Sciatic nerve (tissue), 2 donors: ENCODE measurements at places on chromosomes 2 and 18.
A peak's percentile ranks its signal among the peaks of the same experiment; 100 is the strongest.

GRCh38 chr2:42658306-42658705, 89.9 kb downstream of the MTA3 start:
- no peak for DNase-seq

DNA sequence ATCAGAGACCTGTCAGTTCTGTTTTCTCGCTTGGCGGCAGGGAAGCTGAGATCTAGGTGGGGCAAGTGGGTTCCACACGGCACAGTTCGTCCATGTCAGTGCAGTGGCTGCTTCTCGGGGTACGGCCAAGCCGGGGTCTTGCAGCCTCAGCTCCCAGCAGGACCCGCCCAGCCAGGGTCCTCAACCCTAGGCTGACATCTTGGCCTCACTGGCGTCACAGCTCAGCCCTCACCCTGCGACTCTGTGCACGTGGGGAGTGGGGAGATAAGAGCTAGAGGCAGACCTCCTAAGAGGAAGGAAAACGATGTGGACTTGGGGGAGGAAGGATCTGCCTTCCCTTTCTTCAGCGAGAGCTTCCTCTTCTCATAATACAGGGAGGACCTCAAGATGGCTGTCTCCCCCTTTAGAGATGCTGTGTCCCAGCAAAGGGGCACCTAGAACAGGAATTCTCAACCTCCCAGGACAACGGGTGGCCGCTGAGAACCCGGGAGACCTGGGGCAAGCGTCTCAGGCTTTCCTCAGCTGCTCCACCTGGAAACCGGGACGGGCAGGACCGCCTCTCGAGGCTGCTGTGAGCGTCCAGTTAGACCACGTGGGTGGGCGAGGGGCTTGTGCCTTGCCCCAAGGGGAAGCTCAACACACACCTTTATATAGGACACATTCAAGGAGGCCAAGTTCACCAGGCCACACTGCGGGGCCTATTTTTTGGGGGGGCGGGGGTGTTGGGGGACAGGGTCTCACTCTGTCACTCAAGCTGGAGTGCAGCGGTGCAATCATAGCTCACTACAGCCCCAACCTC, 23.5 kb upstream of the KLF11 start:
- DNase-seq = no peak

DNA sequence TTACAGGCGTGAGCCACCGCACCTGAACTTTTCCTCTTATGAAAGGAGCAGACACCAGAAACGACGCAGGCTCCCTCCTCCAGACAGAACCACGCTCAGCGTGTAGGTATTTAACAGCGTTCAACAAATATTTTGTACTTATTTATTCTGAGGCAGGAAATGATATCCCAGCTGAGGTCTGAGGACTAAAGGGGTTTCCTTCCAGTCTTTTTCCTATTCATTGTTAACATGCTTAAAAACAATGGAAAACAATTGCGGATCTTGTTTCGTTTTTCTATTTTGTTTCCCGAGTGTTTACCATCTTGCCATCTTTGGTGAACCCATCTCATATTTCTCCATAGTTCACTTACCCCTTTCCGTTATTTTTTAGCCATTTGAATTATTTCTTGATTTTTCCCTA, 43.7 kb upstream of the FOSL2 start:
- DNase-seq = peak; percentile 28

GRCh38 chr2:189763908-189764661, 1.5 kb upstream of the OSGEPL1 start:
- DNase-seq = no peak

GRCh38 chr2:105395691-105396090, 3.2 kb downstream of the FHL2 start:
- no peak for DNase-seq

DNA sequence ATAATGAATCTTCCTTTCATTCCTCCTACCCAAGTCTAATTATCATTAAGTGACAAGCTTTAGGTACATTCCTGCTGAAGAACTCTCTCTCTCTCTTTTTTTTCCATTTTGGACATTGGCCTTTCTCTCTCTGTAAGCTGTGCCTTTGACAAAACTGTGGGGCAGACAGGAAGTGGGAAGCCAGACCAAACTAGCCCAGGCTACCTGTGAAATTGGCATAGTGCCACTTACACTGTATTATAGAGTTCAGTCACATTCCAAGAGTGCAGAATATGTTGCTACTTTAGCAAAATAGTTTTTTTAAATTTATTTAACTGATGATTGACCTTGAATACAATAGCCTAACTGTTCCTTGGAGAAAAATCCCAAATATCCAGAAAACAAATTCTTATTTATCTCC, 381.5 kb upstream of the ETAA1 start:
- DNase-seq = no peak

DNA sequence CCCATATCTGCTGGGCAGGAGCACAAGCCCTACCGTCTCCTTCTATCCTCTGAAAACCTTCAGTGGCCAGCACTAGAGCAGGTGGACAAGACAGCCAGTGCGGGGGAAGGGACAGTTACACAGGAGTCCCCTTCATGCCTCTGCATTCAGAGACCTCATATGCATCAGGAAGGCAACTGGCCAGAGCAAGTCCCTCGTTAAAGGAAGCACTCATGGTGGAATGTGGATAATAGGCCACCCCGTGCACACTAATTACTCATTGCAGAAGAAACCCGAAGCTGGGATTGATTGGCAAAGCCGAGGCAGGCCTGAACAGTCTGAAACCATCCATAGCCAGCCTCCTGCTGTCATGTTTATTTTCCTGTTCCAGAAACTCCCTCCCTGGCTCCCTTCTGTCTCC, 11.2 kb downstream of the KIAA2012 start:
- DNase-seq = no peak

DNA sequence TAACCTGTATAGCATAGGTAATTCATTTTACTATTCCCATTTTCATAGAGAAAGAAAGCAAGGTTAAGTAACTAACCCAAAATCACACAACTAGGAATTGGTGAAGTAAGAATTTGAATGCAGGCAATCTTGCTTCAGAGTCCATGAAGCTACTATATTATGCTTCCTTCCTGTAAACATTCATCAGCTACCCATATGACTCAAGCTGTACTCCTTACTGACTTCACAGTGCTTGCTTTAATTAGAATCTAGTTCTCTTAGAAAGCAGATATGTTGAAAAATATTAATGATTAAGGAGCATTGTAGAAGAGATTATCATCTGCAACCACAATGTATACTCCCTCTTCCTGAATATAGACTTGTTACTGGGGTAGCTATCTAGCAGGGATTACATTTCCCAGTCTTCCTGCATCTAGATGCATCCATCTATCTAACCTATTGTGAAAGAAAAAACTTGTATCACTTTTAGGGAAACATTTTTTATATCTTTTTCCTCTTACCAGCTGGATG, 961.6 kb upstream of the CHAC2 start:
- no peak for DNase-seq

DNA sequence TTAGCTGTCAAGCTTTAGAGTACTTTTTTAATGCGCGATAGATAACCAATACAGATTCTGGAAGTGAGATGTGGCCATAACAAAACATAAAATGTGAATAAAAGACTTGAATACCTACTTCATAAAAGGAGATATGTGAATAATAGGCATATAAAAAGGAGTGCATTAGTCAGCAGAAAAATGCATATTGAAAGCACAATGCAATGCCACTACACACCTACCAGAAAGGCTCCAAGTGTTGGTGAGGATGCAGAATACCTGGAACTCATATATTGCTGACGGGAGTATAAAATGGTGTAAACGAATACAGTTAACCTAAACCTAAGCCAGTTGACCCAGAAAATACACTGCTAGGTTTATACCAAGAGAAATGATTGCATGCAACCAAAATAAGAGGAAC, 10.9 kb upstream of the RAPGEF4 start:
- DNase-seq = no peak

DNA sequence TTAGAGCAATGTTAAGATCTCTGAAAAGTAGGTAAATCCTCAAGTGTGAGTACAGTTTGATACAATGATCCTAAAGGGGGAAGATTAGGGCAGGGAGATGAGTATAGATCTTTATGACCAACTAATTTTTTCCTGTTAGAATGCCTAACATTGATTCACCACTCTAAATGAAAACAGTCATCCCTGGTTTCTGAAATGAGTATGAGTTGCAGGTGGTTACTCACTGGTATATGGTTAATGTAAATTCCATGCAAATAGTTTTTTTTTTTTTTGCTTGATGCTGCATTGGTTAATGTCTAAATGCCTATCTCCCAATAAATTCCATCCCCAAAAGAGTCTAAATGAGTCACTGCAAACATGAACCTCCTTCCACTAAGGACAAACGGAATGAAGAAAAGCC, 55.0 kb upstream of the SERPINB2 start:
- DNase-seq = no peak

GRCh38 chr2:110999626-111000025, 121.1 kb upstream of the BCL2L11 start:
- no peak for DNase-seq

GRCh38 chr2:119289093-119289492, 65.5 kb downstream of the STEAP3 start:
- no peak for DNase-seq

DNA sequence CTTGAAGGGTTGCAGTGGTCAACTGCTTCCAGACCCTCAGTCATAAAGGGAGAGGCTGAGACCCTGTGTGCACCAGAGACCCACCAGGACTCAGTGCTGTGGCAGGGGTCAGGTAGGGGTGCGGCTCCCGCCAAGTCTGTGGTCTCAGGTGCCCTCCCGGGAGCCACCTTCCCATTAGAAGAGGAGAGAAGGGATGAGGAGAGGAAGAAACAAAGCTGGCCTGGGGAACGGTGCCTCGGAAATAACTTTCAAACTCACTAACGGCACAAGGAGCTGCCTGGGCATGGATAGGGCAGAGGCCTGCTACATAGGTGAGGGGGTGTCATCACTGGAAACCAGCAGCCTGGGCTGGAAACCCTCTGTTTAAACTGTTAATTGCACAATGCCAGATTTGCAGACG, 84.9 kb downstream of the TPO start:
- peak; percentile 39 for DNase-seq

GRCh38 chr2:856456-856855, 94.2 kb upstream of the SNTG2 start:
- DNase-seq = no peak

DNA sequence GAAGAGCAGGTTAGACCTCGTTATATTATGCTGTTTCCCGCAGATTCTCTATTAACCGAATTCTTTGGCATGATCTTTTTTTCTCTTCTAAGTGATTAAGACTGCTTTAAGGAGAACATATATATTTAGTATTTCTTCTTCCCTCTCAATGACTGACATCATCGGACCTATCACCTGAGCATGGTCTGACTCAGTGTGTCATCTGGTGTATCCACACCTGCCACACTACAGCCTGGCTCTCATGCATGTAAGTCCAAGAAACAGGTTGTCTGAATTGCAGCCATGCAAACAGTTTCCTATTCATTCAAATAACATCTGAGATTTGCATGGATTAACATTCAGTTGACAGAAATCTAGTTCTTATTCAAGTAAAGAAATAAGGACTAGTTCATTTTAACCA, 55.1 kb upstream of the CWC22 start:
- no peak for DNase-seq

GRCh38 chr2:180695586-180696401, 284.6 kb upstream of the UBE2E3 start:
- DNase-seq = no peak

DNA sequence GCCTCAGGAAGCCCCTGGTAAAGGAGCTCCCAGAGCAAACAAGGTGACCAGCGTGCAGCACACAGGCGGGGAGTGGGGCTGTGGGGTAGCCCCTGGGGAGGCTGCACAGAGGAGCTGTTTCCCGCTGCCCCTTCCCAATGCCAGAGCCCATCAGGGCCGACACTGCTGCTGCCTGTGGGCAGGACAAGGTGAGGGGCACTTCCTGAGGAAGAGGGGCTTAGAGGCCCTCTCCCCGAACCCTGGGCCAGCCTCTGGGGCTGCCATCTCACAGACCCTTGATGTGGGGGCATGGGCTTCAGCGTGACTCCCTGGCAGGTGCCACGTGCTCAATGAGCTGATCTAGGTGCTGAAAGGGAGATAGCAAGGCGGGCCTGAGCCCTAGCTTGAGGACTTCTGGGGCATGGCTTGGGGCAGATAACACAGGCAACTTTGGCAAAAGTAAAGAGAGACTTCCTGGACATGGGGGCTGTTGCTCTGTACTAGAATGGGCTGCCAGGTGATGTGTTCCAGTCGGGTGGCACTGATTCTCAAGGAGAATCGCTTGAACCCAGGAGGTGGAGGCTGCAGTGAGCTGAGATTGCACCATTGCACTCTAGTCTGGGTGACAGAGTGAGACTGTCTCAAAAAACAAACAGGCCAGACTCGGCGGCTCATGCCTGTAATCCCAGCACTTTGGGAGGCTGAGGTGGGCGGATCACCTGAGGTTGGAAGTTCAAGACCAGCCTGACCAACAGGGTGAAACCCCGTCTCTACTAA, 9.9 kb upstream of the KLF11 start:
- no peak for DNase-seq

- no peak for DNase-seq
These were observed 35.1 kb upstream of the EFHD1 start for GRCh38 chr2:232598293-232598692.

- no peak for DNase-seq
These were observed 11.3 kb downstream of the IL1RN start for GRCh38 chr2:113138428-113139322.

- no peak for DNase-seq
These were observed 400.5 kb upstream of the FSIP2 start for GRCh38 chr2:185338104-185338503.

DNA sequence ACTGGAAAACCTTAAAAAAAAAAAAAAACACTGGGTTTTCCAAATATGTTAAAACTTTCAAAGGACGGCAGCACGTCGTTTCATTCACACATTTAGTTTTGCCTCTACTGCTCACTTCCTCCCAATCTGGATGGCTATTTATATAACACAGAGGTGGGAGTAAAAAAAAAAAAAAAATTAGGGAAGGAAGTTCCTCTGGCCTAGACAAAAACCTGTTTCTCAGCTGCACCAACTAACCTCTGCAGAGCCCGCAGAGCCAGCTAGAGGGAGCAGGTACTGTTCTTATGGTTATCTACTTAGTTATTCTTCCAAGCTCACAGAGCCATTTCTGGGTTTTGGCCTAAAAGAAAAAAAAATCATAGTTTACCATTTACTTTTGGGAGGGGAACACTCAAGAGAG, 28.1 kb downstream of the SLC1A4 start:
- no peak for DNase-seq
